Osteoblast (primary cell): ENCODE measurements at places on chromosomes 5 and 9. TPM values are rescaled to one million over a fixed set of nuclear protein-coding genes. Genes with fewer than 3 reads are reported as not detected.
A peak's percentile ranks its signal among the peaks of the same experiment; 100 is the strongest.

SLC1A3 gene
- total RNA-seq: 45.2 and 76.9 TPM in 2 replicates

KIAA1191 gene
- total RNA-seq: 61.9 and 69.5 TPM in 2 replicates

CDH9 gene
- total RNA-seq: not detected in 2 replicates

SPINK1 gene
- not detected in 2 replicates for total RNA-seq

PDE6A gene
- under 0.01 TPM in 2 replicates for total RNA-seq

SHOC1 gene
- total RNA-seq: under 0.01 TPM in 2 replicates

- H3K36me3 ChIP-seq: no peaks in the 10 kb centered on the region
- H3K27ac ChIP-seq: no peak overlapping the region
- H3K27me3 ChIP-seq: no peaks in the 10 kb centered on the region
- H3K4me3 ChIP-seq: no peak overlapping the region
- H3K4me1 ChIP-seq: no peaks in the 10 kb centered on the region
Observed at GRCh38 chr5:151318850-151319732, 15.5 kb upstream of the SLC36A3 start.

DNA sequence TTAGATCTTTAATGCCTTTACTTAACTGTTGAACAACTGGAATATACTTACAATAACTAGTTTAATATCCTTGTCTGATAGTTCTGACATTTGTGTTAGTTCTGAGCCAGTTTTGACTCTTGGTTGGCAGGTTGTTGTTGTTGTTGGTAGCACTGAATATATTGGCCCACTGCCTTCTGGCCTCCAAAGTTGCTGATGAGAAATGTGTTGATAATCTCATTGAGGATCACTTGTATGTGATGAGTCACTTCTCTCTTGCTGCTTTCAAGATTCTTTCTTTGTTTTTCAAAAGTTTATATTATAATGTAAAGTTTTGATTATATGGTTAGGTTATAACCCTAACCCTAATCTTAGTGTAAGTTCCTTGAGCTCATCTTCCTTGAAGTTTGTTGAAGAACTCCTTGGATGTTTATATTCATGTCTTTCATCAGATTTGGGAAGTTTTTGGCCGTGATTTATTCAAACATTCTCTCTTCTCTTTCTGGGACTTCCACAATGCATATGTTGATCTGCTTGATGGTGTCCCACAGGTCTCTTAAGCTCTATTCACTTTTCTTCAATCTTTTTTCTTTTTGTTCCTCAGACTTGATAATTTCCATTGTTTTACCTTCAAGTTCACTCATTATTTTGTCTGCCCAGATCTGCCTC is 149.7 kb downstream of the FGF18 start:
- H3K4me3 ChIP-seq: no peak overlapping the region
- no peaks in the 10 kb centered on the region for H3K4me1 ChIP-seq
- H3K36me3 ChIP-seq: no peaks in the 10 kb centered on the region
- H3K27me3 ChIP-seq: no peaks in the 10 kb centered on the region
- no peak for DNase-seq

- H3K27me3 ChIP-seq: no peaks in the 10 kb centered on the region
- H3K4me1 ChIP-seq: peaks cover 4% of the 10 kb centered on the region
- no peak for DNase-seq
- no peak overlapping the region for H3K4me3 ChIP-seq
- no peaks in the 10 kb centered on the region for H3K36me3 ChIP-seq
Observed at GRCh38 chr5:10315201-10315600, 7.5 kb upstream of the CMBL start.

DNA sequence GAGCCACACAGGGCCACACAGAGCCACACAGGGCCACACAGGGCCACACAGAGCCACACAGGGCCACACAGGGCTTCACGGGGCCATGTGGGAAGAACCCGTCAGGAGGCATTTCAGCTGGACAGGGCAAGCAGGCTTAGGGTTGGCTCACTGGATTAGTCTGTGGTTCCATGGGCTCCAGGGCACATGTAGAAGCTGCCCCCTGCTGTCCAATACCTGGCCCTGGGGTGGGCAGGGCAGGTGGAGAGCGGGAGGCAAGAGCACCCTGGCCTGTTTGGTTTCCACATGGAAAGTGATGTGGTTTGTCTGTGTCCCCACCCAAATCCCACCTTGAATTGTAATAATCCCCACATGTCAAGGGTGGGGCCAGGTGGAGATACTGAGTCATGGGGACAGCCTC is 16.4 kb upstream of the LPCAT1 start:
- H3K27ac ChIP-seq: no peak overlapping the region
- H3K4me1 ChIP-seq: peaks cover 13% of the 10 kb centered on the region
- no peak for DNase-seq
- H3K27me3 ChIP-seq: peaks cover 9% of the 10 kb centered on the region

DNA sequence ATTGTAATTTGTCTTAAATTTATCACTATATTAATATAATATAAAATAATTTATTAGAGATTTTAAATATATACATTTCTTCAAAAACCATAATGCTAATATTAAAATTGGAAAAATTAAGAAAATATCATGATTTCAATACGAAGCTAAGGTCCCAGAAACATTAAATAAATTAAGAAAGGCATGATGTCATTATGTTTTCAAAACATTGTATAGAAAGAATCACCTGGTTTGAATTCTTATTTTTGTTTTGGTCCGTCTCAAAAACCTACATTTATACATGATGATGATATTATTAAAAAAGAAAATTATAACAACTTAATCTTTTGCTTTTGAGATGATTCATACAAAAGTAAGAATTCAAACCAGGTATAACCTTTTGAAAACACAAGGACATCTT is 8.2 kb upstream of the EDIL3 start:
- H3K27me3 ChIP-seq: no peaks in the 10 kb centered on the region
- peak overlapping the region; percentile 72 for H3K27ac ChIP-seq
- DNase-seq: no peak
- H3K36me3 ChIP-seq: peaks cover 9% of the 10 kb centered on the region
- no peak overlapping the region for H3K4me3 ChIP-seq

DNA sequence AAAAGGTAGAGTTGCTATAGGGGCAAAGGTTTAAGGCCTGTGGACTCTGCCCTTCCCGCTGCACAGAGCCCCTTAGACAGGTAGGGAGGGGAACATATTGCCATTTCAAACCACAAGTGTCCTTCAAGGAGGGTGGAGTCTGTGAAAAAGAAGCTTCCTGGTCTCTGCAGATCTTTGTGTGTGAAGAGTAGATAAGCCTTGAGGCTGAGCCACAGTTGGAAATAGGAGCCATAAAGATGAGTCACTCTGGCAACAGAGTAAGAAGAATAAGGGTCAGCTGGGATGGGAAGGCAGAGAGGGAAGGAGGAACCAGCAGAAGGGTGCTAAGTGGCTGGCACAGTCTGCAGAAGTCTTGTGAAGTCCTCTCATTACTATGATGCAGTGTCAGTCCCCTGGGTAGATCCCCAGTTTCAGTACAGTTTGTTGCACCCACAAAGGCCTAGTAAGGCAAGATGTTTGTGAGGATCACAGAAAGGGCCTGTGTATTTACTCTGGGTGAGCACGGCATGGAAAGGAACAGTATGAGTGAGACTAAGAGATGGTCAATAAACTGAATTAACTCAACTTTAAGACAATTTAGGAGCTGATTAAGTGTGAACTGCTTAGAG is 18.1 kb downstream of the GRXCR2 start:
- peak; percentile 84 for DNase-seq
- H3K27ac ChIP-seq: peak overlapping the region; percentile 59
- no peak overlapping the region for H3K4me3 ChIP-seq
- H3K4me1 ChIP-seq: peaks cover 31% of the 10 kb centered on the region

DNA sequence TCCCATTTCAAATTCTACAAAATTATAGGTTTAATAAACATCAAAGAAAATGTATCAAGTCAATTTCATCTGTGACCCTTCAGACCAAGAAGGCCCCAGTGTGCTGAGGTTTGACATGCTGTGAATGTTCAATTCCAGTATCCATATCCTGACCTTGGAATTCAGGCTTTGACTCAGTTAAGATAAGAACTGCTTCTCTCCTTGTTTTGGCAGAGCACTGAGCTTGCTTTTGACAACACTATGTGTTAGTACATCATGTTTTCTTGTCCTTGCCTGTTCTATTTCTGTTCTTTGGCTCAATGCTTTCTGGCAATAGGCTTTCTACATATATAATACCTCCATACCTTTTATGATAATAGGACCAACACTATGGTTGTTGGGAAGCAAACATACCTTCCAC is 105.6 kb downstream of the PLCXD3 start:
- no peaks in the 10 kb centered on the region for H3K36me3 ChIP-seq
- no peak overlapping the region for H3K27ac ChIP-seq
- peaks cover 14% of the 10 kb centered on the region for H3K4me1 ChIP-seq
- no peaks in the 10 kb centered on the region for H3K27me3 ChIP-seq
- H3K4me3 ChIP-seq: no peak overlapping the region

DNA sequence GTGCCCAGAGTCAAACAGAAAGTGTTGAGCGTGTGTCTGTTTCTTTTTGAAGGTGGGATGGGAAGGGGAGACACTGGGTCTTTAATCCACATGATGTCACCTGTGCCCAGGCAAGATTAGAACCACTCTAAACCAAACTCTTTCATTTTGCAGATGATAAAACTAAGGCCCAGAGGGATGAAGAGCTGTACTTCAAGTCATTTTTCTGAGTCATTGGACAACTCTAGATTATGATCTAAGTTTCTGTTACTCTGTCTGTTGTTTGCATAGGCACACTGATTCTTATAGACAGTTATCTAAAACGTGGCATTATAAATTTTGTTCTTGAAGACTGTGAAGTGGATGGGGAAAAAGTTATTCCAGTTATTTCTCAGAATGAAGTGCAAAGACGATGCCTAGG is 48.8 kb downstream of the MAST4 start:
- no peaks in the 10 kb centered on the region for H3K4me1 ChIP-seq
- no peaks in the 10 kb centered on the region for H3K36me3 ChIP-seq
- no peak overlapping the region for H3K4me3 ChIP-seq
- DNase-seq: no peak
- no peaks in the 10 kb centered on the region for H3K27me3 ChIP-seq
- no peak overlapping the region for H3K27ac ChIP-seq

DNA sequence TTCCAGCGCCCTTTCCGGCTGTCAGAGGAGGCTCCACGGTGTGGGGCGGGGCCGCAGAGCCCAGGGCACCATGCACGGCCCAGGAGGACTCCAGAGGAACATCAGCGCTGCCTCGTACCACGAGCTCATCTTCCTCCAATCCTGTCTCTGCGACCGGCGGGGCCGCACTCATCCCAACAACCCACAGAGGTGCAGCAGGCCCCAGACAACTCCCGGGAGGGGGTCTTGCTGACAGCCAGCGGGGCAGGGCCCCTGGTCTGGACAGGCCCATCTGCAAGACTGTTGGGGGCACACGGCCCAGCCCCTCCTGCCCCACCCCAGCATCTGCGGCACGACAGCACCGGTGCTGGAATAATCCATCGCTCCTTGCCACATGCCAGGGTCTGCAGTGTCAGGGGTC is 88.8 kb downstream of the OLFM1 start:
- no peak overlapping the region for H3K27ac ChIP-seq
- H3K4me1 ChIP-seq: no peaks in the 10 kb centered on the region
- no peaks in the 10 kb centered on the region for H3K27me3 ChIP-seq
- no peak overlapping the region for H3K4me3 ChIP-seq

- peak within 1 kb of the TSS; percentile 71 for H3K4me3 ChIP-seq
- H3K27me3 ChIP-seq: peaks cover 31% of the 10 kb centered on the region
- H3K27ac ChIP-seq: no peak within 1 kb of the TSS
- H3K36me3 ChIP-seq: no peaks in the 10 kb centered on the region
- peaks cover 8% of the 10 kb centered on the region for H3K4me1 ChIP-seq
- peak; percentile 83 for DNase-seq
Observed at GRCh38 chr5:147234825-147235635, at the start of gene STK32A. Gene STK32A (plus strand): TSS chr5:147235026. CDS start chr5:147239635, 4,609 bp downstream.

DNA sequence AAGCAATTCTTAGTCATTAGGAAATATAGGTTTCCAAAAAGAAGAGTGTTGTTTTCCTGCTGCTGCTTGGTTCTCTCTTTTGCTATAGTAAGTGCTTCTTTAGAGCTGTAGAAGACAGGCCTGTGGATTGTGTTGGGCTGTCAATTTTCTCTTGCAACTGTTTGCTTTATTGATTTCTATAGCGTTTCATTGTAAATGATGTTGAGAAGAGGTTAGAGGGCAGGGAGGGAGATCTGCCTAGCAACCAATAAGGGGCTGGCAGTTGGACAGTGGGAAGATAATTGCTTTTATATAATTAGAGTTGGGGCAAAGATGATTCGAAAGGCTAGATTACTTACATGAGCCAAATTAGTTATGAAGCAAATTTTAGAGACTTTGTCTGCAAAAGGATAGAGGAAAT is 11.1 kb downstream of the UNC13B start:
- no peak overlapping the region for H3K27ac ChIP-seq
- H3K27me3 ChIP-seq: no peaks in the 10 kb centered on the region
- no peaks in the 10 kb centered on the region for H3K4me1 ChIP-seq

GRCh38 chr9:135152614-135153334 is 65.3 kb downstream of the OLFM1 start:
- no peak overlapping the region for H3K27ac ChIP-seq
- no peak for DNase-seq
- H3K36me3 ChIP-seq: no peaks in the 10 kb centered on the region
- H3K4me1 ChIP-seq: no peaks in the 10 kb centered on the region

GRCh38 chr9:12817702-12818101 is 42.9 kb downstream of the LURAP1L start:
- H3K27me3 ChIP-seq: no peaks in the 10 kb centered on the region
- peak overlapping the region; percentile 98 for H3K27ac ChIP-seq
- no peaks in the 10 kb centered on the region for H3K36me3 ChIP-seq
- DNase-seq: peak; percentile 15
- peaks cover 84% of the 10 kb centered on the region for H3K4me1 ChIP-seq

- H3K27me3 ChIP-seq: no peaks in the 10 kb centered on the region
- no peaks in the 10 kb centered on the region for H3K36me3 ChIP-seq
- H3K4me1 ChIP-seq: peaks cover 47% of the 10 kb centered on the region
- H3K27ac ChIP-seq: peak overlapping the region; percentile 96
Observed at GRCh38 chr5:132387640-132388117, 18.2 kb downstream of the SLC22A5 start.

GRCh38 chr9:133031496-133031911 is 707 bp downstream of the GTF3C5 start:
- H3K27ac ChIP-seq: peak overlapping the region; percentile 87
- peak overlapping the region; percentile 100 for H3K4me3 ChIP-seq
- no peaks in the 10 kb centered on the region for H3K36me3 ChIP-seq
- DNase-seq: no peak
- H3K27me3 ChIP-seq: no peaks in the 10 kb centered on the region

DNA sequence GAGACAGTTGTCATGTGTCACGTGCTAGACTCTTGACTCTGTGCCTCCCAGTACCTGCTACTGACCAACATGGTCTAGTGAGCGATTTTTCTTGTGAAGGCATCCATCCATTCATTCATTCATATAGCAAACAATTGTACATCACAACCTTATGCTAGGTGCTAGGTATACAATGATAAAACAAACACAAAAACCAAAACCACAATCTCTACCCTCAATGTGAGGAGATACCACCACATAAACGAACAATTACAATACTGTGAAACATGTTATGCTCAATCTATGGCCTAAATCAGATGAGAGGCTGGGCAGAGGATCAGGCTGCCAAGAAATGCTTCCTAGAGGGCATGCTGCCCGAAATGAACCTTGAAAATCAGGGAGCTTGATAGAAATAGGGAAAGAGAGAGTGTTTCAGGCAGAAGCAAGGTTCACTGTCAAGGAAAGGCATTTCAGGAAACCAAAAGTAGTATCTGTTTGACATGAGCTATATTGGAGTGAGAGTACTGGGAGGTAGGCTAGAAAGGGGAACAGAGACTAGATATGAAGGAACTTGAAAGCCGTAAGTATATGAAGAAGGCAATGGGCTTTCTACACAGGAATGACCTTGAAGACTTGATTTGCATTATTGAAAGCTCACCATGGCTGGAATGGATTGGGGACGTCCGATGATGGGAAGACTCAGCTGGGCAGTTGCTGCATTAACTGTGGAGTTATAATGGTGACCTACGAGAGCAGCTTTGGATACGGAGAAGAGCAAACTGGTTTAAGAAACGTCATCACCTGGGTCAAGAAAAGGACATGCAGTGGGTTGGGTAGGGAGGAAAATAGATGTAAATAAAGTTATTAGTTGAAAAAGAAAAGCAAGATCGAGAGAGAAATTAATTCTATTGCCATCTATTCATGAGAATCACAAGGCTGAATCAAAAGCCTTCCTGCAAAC is 90.1 kb downstream of the THBS4 start:
- no peak for DNase-seq
- H3K4me1 ChIP-seq: peaks cover 24% of the 10 kb centered on the region
- no peaks in the 10 kb centered on the region for H3K27me3 ChIP-seq
- peak overlapping the region; percentile 27 for H3K4me3 ChIP-seq
- H3K36me3 ChIP-seq: no peaks in the 10 kb centered on the region
